Psoas muscle (tissue), 8 donors: ENCODE measurements at places on chromosomes 13 and 19. TPM values are rescaled to one million over a fixed set of nuclear protein-coding genes. Genes with fewer than 3 reads are reported as not detected.
A peak's percentile ranks its signal among the peaks of the same experiment; 100 is the strongest.

DNA sequence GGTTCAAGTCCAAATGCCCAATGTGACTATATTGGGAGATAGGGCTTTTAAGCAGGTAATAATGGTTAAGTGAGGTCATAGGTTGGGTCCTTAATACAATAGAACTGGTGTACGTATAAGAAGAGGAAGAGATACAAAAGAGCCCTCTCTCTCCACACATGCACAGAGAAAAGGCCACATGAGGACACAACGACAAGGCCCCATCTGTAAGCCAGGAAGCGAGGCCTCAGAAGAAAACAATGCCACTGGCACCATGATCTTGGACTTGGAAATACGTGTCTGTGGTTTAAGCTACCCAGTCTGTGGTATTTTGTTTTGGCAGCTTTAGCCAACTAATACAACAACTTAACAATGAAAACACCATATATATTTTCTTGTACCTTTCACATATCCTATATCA is 23.4 kb upstream of the RFC3 start:
- no peak overlapping the region for H3K4me3 ChIP-seq
- H3K36me3 ChIP-seq = no peaks in the 10 kb centered on the region
- DNase-seq = no peak
- H3K4me1 ChIP-seq = peaks cover 8% of the 10 kb centered on the region
- H3K27me3 ChIP-seq = no peaks in the 10 kb centered on the region

GRCh38 chr13:48093588-48093987 is 1.3 kb downstream of the MED4 start:
- peaks cover 52% of the 10 kb centered on the region for H3K4me1 ChIP-seq
- no peak for DNase-seq
- peaks cover 8% of the 10 kb centered on the region for H3K36me3 ChIP-seq
- H3K27ac ChIP-seq = no peak overlapping the region
- H3K27me3 ChIP-seq = no peaks in the 10 kb centered on the region

DNA sequence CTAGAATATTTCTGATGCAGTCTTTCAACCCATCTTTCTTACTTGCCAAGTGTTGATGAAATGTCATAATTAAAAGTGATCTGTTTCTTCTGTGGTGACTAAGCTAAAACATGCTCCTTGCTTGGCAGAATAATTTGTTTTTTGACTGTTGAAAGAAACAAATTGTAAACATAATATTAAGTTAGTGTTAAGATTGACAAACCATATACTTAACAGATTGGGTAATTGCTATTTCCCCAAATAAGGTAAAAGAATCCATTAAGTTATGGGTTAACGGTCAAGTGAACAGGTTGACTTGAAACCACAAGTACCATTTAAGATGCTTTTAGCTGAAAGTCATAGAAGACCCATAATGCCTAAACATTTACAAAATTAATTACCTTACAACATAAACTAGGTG is 62.9 kb downstream of the TEX26 start:
- no peak overlapping the region for H3K27ac ChIP-seq
- no peak for DNase-seq
- H3K4me1 ChIP-seq = no peaks in the 10 kb centered on the region

- H3K4me1 ChIP-seq = peaks cover 25% of the 10 kb centered on the region
- H3K36me3 ChIP-seq = no peaks in the 10 kb centered on the region
- H3K4me3 ChIP-seq = peak overlapping the region; percentile 89
- peak overlapping the region; percentile 90 for H3K27ac ChIP-seq
- peak; percentile 81 for DNase-seq
These were observed 475 bp downstream of the KLF12 start for GRCh38 chr13:74133657-74134201.

Gene CGB2
- not detected for total RNA-seq

GRCh38 chr13:98097749-98098148 is 45.1 kb upstream of the FARP1 start:
- H3K4me1 ChIP-seq = no peaks in the 10 kb centered on the region
- H3K27ac ChIP-seq = no peak overlapping the region
- no peaks in the 10 kb centered on the region for H3K27me3 ChIP-seq
- H3K4me3 ChIP-seq = no peak overlapping the region
- DNase-seq = no peak

DNA sequence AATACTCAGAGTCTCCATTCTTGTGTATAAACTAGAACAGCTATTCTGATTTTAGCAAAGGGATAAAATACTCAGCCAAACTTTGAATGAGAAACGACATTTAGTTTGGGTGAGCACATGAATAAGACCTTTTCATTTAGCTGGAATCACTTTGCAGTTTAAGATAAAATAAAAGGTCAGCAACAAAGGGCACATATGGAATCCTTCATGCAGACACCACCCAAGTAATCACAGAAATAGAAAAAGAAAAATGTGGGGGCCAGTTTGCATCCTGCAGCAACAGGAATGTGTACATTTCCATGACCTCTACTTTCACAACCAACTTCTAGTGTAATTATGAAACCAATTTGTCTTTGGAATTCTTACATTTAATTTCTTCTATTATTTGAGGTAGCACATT is 1637.4 kb downstream of the PCDH9 start:
- H3K36me3 ChIP-seq = no peaks in the 10 kb centered on the region
- H3K27me3 ChIP-seq = no peaks in the 10 kb centered on the region
- H3K27ac ChIP-seq = no peak overlapping the region
- no peaks in the 10 kb centered on the region for H3K4me1 ChIP-seq
- no peak for DNase-seq

- no peak for DNase-seq
- no peak overlapping the region for H3K4me3 ChIP-seq
- no peaks in the 10 kb centered on the region for H3K36me3 ChIP-seq
- H3K27me3 ChIP-seq = no peaks in the 10 kb centered on the region
- H3K4me1 ChIP-seq = no peaks in the 10 kb centered on the region
These were observed 7.4 kb downstream of the ZNF564 start for GRCh38 chr19:12543855-12544254.

- no peak overlapping the region for H3K27ac ChIP-seq
- H3K27me3 ChIP-seq = no peaks in the 10 kb centered on the region
- H3K4me3 ChIP-seq = no peak overlapping the region
- DNase-seq = no peak
- H3K36me3 ChIP-seq = no peaks in the 10 kb centered on the region
These were observed 126.4 kb upstream of the FRY start for GRCh38 chr13:31904941-31905824.

DNA sequence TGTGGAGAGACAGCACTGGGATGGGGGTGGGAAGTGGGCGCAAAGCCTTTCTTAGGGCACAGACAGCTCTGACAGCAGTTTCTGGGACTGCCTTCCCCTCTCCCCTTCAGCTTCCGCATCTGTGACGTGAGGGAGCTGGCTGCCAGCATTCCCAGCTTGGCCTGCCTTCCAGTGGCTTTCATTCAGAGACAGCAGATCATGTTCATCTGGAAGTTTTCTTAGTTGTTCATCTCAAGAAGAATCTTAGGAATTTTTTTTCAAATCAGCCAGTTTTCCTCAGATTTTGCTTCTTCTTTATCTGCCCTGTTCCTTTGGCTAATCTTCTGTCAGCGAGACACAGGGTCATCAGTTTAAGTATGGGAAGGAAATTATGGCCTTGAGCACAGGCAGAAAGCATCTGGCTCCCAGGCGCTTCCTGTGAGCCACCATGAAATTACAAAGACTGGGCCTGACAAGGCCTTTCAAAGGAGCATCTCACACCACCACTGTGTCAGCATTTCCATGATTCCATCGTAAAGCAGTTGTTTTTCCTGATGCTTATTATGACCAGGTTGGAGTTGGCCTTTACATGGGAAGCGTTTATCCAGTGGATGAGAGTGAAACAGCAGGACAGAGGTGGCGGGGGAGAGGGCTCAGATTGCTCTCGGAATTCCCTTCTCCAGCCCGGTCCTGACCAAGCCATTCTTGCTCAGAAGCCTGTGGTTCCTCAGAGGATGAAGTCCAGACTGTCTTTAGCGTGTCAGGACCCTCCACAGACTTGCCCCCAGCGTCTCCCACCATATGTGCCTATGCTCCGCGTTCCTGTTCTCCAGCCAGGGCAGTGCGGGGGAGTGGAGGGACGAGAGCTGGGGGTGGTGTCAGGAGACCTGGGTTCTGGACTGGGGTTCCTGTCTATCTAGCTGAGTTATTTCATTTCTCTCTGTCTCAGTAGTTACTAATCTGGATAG is 43.6 kb downstream of the ARHGAP35 start:
- DNase-seq = peak; percentile 69
- H3K27me3 ChIP-seq = no peaks in the 10 kb centered on the region
- peak overlapping the region; percentile 60 for H3K27ac ChIP-seq

DNA sequence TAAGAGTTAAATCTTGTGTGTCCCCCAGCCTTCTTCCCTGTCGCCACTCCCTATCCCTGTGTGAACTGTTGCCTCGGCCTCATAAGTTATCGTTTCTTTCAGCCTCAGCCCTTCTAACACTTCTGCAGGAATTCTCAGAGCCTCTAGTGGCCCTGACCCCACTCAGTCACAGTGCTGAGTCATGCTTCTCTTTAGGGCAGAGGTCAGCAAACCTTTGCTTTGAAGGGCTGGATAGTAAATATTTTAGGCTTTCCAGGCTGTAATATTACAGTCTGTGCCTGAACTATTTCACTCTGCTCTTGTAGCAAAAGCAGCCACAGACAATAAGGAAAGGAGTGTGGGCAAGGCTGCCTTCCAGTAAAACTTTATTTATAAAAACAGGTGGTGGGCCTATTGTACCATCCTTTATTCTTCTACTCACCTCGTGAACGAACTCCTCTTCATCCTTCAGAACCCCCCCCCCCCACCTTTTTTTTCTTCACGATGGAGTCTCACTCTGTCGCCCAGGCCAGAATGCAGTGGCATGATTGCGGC is 22.1 kb downstream of the MYO9B start:
- H3K27me3 ChIP-seq = no peaks in the 10 kb centered on the region
- H3K27ac ChIP-seq = no peak overlapping the region
- peaks cover 10% of the 10 kb centered on the region for H3K36me3 ChIP-seq
- no peak for DNase-seq
- no peak overlapping the region for H3K4me3 ChIP-seq
- H3K4me1 ChIP-seq = peaks cover 7% of the 10 kb centered on the region

DNA sequence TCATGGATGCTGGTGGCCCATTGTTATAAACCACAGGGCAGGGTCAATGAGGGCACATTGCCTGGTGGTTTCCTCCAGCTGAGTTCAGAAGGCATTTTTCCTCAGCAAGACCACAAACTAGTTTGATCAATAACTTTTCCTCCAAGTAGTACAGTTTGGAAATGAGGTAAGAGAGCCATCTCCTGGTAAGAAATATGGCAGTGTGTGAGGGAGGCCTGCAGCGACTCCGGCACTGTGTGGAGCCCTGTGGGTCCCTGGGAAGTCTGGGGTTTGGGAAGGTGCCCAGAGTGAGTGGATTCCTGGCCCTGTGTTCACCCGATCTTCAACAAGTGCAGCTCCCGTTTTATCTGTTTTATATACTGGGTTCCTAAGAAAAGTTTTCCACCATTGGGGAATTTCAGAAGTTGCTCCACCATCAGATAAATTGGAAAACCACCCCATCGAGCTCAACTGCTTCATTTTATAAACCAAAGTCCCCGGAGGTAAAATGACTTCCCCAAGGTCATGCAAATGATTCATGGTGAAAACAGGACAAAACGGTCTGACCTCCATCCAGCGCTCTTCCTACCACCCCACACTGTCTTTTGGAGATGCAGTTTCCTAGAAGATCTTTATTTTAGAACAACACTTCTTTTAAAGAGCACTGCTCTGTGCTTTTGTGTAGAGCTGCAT is 148.4 kb downstream of the KATNAL1 start:
- H3K27me3 ChIP-seq = no peaks in the 10 kb centered on the region
- H3K4me3 ChIP-seq = no peak overlapping the region
- H3K36me3 ChIP-seq = no peaks in the 10 kb centered on the region
- H3K4me1 ChIP-seq = no peaks in the 10 kb centered on the region

DNA sequence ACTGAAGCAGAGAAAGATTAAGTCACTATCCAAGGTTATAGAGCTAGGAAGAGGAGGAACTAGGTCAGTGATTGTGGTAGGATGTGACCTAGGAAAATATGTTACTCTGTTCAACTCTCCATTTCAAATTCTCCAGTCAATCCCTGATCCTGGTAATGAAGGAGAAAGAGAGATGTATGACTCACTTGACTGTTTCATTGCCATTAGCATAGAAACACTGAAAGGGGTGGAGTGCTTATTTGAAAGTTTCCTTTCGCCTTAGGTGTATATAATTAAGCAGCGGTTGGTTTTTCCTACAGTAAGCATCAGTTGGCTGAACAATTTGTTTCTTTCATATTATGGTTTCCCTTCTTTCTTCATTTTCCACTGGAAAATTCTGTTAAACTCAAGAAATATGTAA is 198.1 kb upstream of the CSNK1A1L start:
- no peaks in the 10 kb centered on the region for H3K4me1 ChIP-seq
- DNase-seq = no peak
- no peaks in the 10 kb centered on the region for H3K36me3 ChIP-seq
- H3K4me3 ChIP-seq = no peak overlapping the region
- H3K27me3 ChIP-seq = no peaks in the 10 kb centered on the region

Gene ZFR2
- not detected for total RNA-seq
